LNCaP clone FGC (cell line): ENCODE measurements at places on chromosomes 2 and 18.

- no peak for DNase-seq
These were observed 35.5 kb upstream of the PTMA start for GRCh38 chr2:231672617-231673347.

DNA sequence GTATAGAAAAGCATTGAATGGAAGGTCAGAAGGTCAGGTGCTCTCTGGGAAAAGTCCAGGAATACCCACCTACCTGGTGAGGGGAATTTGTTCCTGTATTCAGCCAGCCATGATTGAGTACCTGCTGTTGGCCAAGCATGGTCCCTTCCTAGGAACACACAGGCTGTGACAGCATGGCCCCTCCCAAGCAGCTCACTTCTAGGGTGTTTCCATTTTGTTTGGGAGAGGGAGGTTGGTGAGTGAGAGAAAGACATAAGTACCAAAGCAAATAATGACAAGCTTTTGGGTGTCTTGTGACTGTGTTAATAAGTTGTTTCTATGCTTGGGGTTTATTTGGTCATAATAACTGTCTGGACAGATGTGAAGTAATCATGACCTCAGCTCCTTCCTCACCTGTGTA is 46.3 kb downstream of the CABLES1 start:
- no peak for DNase-seq

DNA sequence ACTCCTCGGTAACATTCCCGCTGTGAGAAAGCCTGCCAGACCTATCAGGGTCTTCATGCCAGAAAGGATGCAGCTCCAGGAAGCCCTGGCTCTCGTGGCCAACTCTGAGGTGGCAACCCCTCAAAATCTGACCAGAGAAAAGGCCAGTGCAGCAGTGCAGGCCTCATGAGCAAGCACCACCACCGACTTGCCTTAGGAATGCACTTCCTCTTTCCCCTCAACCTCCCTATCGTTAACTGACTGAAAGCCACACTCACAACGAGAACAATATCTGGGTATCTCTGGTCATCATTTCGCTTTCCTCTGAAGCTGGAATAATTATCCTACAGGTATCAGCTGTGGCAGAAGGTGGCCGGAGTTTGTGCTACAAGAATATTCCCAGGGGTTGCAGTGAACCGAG is 101.4 kb upstream of the POU3F3 start:
- DNase-seq = no peak

GRCh38 chr2:15874854-15875804 is 65.2 kb upstream of the MYCN start:
- DNase-seq = no peak

GRCh38 chr2:144366825-144367429 is 153.0 kb downstream of the ZEB2 start:
- no peak for DNase-seq

DNA sequence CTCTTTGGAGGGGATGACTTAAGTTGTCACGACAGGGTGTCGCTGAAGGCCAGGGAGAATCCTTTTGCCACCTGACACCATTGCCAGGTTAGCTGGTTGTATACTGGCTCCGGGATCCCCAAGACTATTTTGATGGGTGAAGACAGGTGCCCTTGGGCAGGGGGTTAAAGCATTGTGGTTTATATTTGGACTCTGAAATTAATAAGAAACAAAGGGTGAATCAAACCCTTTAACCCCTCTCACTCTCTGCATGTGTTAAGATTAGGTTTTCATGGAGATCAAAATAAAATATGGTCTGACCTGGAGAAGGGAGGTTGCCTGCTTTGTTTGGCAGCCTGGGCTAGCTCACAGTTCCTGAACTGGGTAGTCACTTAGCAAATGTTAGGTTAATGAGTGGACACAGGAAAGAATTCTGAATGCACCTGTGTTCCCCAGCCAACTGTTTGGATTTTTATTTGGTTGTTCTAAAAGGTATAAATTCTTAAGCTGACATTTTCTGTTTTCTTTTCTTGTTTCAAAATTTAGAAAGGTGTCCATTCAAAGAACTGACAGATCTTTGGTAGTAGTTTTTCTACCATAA is 301.7 kb downstream of the KCNS3 start:
- no peak for DNase-seq

GRCh38 chr2:209367075-209367747 is 56.6 kb upstream of the MAP2 start:
- DNase-seq = no peak

GRCh38 chr2:231886071-231886681 is 40.0 kb downstream of the NPPC start:
- no peak for DNase-seq

GRCh38 chr2:20657522-20658235 is 6.8 kb upstream of the HS1BP3 start:
- no peak for DNase-seq

DNA sequence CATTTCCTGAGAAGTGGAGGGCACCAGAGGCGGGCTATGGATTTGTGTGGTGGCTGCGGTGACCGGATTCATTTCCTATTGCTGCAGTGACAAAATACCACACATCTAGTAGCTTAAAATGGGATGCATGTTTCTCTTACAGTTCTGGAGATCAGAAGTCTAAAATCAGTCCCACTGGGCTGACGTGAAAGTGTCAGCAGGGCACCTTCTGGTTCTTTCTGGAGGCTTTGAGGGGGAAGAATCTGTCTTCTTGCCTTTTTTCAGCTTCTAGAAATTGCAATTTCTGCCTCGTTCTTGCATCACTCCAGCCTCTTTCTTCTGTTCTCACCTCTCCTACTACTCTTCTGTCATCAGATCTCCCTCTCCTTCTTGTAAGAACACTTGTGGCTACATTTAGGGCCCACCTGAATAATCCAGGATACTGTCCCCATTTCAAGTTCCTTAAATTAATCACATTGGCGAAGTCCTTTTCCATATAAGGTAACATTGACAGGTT is 111.2 kb downstream of the MARCHF4 start:
- DNase-seq = no peak

DNA sequence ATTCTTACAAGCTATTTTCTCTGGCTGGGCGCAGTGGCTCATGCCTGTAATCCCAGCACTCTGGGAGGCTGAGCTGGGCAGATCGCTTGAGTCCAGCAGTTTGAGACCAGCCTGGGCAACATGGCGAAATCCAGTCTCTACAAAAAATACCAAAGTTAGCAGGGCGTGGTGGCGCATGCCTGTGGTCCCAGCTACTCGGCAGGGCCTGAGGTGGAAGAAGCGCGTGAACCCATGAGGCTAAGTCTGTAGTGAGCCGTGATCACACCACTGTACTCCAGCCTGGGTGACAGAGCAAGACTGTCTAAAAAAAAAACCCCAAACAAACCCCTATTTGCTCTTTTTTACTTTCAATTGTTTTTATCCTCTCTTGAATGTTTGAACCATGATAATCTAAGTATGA is 37.0 kb downstream of the PPP4R1 start:
- DNase-seq = no peak

- no peak for DNase-seq
These were observed 637.3 kb downstream of the ERBB4 start for GRCh38 chr2:211901226-211901846.

GRCh38 chr2:175855236-175855635 is 146.8 kb downstream of the LNPK start:
- no peak for DNase-seq

DNA sequence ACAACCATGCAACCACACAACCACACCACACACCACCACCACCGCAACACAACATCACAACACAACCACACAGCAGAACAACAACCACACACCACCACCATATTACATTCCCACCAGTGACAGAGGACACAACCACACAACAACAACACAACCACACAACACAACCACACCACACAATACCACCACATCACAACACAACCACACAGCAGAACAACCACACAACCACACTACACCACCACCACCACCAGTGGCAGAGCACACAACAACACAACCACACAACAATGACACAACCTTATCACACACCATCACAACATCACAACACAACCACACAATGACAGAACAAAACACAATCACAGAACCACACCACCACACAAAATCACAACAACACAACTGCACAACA is 313.0 kb upstream of the MYT1L start:
- no peak for DNase-seq

DNA sequence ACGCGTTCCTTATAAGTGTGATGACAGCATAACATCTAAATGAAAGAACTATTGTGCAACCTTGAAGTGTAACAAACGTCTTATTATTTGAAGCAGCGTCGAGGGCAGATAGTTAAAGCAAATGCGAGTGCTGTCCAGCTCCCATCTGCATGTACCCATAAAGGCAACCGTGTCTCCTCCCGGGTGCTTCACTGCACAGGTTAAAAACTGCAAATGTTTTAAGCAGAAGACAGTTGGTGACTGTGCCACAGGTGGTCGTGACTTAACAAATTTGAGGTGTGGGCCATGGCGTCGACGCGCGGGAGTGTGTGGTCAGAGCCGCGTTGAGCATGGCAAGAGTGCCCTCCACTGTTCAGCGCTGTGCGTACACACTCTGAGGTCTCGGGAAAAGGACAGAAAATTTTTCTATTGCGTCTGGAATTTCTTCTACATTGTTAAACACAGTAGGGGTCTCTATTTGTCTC is 6.4 kb downstream of the SALL3 start:
- DNase-seq = no peak
